Ovary (tissue), 10 donors: ENCODE measurements at places on chromosomes 7 and 10.

DNA sequence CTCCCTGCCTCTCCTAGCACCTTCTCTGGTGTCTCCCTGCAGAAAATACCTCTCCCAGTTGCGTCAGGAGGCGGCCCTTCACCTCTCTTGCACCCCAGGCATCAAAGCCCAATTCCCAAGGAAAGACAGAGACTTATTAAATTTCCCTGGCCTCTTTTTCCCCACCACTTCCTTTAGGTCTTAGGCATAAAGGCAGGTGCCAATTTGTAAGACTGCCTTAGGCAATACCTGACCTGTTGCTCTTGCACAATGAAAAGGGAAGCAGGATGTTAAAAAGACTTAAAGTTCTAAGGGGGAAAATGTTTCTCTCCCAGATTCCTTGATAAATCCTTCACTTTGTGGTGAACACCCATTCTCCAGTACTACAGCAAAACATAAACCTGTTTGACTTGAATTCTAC lies 186.7 kb downstream of the SLC25A13 start:
- no peak for DNase-seq

DNA sequence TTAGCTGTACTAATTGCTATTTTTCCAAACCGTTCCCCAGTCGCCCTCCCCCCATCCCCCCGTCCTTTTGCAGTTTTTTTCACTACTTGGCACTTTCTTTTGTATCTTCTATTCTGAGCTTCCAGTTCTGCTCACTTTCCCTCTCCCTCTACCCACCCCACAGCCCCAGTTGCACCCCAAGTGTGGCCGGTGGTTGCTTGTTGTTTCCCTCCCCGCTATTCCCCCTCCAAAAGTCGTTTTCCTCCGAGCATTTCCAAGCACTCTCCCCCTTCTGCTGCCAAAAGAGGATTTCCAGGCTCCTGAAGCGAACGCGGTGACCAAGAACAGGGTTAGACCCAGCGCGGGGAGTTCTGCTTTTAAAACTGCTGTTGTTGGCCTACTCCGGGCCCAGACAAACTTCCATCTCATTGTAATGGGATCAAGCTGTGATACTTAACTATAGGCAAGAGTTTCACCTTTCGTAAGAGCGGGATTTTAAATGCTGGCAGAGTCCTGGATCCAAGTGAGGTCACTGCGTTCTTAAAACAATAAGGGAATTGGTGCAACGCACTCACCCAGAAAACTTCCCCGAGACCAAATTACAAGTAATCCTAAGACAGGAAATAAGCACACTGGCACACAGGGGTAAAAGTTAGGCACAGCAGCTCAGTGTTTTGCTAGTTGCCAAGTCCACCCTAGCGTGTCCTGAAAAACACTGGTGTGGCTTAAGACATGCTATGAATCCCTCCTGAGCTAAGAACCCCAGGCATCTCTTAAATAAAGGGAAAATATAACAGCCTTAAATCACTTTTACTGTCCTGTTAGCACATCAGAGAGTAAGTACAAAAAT lies 1.5 kb upstream of the RGS10 start:
- DNase-seq = no peak

- DNase-seq = no peak
These were observed 1.5 kb downstream of the PIK3CG start for GRCh38 chr7:106866298-106867281.

DNA sequence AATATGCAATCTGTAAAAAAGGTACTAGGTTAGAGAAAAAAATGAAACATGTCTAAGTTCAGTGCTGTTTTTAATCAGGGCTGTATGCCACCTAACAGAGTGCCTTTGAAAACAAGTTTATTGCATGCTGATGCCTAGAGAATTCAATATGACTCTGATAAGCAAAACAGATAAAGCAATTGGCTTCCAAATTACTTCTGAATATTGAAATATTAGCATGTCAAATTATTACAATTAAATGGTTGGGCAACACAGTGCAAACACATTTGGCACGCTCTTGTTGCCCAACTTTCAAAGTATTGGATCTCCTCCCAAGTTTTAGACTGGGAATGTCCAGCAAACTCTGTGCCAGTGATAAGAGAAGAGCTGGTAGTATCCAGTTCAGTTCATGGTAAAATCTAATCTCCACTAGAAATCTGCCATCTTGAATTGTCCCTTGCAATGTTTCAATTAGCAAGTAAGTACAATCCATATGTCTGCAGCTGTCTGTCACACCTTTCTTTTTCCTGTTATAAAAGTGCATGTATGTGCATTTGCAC lies 65.2 kb upstream of the FAM133B start:
- DNase-seq = no peak

DNA sequence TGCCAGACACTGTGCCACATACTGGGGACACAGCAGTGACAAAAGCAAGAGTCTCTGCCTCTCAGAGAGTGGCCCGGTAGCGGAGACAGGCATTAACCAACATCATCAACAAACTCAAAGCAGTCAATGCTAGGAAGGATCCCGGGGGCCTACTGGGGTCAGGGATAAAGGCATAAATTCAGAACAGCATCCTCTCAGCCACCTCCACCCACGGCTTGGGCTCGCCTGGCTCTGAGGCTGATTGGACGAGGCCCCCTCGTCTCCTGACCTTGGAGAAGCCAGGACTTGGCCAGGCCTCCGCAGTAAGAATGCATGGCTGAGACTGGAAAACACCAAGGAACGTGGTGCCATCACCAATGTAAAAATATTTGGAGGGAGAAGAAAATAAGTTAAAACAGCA lies 102.1 kb downstream of the ARHGAP22 start:
- peak; percentile 68 for DNase-seq

GRCh38 chr10:127090138-127090537 lies 106.3 kb downstream of the INSYN2A start:
- DNase-seq = no peak

- no peak for DNase-seq
These were observed 877 bp downstream of the NCOA4 start for GRCh38 chr10:46029461-46030030.

DNA sequence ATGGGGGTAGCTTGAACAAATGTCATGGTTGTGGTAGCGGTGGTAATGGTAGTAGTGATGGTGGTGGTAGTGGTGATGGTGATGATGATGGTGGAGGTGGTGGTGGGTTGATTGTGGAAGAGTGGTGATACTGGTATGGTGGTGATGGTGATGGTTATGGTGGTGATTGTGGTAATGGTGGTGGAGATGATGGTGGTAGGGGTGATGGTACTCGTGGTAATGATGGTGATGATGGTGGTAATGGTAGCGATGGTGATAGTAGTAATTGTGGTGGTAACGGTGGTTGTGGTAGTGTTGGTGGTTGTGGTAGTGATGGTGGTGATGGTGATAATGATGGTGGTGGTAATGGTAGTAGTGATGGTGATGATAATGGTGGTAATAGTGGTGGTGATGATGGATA lies 65.7 kb upstream of the SDK1 start:
- no peak for DNase-seq

DNA sequence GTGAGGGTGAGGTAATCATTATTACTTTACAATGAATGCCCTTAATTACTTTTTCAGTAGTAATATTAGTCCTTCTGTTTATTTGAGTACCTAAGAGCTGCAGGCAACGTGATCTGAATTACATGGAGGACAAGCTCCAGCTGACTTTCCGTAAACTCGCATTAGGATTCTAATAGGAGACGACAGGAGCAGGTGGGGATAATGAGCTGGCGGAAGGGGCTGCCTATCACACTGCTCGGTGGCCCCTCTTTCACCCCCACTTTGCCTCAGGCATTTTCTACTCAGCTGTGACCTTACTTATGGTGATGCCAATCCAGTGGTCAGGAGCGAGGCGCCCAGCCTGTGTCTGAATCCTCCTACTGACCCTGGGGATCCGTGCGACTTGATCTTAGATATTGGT lies at the start of gene C7orf33:
TSS of gene C7orf33 (plus strand) at position 296 of the 400 bp plus-strand sequence. CDS start 160 bp downstream, outside the sequence.
- DNase-seq = no peak

- peak; percentile 62 for DNase-seq
These were observed 18.0 kb downstream of the STX1A start for GRCh38 chr7:73701357-73701995.

DNA sequence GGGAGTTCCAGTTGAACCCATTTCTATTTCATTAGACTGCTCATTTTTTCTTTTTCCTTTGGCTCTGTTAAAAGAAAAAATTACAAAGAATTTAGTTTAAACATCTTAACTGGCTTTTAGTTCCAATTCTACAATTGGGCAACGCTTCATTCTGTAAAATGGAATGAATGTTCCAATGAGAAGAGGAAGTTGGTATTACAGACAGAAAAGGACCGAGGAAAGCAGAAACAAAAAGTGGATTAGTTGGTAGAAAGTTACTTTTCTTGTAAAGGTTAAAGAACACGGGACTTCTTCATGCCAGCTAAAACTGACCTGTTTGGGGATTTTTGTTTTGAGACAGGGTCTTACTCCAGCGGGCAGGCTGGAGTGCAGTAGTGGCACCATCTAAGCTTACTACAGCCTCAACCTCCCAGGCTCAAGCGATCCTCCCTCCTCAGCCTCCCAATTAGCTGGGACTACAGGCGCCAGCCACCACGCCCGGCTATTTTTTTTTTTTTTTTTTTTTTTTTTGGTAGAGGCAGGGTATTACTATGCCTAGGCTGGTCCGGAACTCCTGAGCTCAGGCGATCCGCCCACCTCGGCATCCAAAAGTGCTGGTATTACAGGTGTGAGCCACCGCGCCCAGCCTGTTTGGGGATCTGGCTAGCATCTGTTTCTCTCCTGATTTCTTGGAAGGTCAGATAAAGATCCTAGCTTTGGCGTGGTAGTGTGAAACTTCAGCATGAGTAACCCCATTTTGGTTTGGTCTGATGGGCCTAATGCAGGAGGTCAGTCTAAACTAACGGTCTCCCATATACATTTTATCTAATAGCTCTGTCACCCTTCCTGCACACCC lies 1.3 kb upstream of the VDAC2 start:
- DNase-seq = peak; percentile 53

DNA sequence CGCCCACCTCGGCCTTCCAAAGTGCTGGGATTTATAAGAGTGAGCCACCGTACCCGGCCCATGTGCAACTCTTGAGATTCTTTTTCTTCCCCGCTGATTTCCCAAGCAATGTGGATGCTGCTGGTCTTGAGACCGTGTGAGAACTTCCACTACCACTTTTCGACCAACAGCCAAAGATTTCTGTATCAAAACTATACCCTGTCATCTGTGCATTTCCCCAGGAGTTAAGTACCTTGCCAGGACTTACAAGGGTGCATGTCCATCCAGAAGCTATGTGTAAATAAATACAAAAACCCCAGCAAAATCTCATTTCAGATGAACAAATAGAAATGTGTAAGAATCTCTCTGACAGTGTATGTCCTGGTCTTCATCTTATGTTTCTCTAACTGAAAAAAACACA lies 9.9 kb upstream of the GALNT11 start:
- DNase-seq = no peak

- no peak for DNase-seq
These were observed 15.1 kb downstream of the LRRTM3 start for GRCh38 chr10:66940965-66941364.

DNA sequence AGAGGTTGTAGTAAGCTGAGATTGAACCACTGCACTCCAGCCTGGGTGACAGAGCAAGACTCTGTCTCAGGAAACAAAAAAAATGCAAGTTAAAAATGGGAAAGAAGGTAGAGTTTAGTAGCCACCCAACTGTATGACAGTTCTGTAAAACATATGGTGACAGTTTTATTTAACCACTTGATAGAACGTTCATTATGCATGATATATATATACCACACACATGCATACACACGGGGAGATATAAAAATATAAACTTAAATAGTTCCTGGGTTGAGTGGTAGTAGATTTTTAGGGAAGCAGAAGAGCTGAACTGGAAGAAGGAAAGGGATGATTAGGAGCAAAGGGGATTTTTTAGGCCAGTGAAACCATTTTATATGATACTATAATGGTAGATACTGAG lies 120.0 kb downstream of the KMT2C start:
- DNase-seq = no peak

DNA sequence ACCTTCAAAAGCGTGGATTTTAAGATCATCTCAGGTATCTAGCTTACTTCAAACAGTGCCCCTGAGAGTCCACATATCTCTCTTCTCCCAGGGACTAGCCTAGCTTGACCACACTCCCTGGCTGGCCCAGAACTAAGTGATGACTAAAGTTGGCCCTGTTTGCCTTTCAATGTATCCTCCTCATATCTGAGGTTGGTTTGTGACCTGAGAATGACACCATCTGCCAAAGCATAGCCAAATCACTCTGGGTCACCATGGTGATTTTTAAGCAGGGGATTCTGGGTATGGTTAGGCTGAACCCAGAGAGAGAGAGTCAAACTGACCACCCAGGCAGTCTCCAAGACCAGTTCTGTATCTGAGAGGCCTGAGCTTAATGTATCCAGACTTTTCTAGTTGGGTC lies 16.2 kb downstream of the CNNM1 start:
- DNase-seq = no peak
